D341Med (cell line): ENCODE measurements at places on chromosomes 1 and 21.
A peak's percentile ranks its signal among the peaks of the same experiment; 100 is the strongest.

- DNase-seq: no peak
These were observed 43.2 kb downstream of the LRRC71 start for GRCh38 chr1:156963621-156964020.

DNA sequence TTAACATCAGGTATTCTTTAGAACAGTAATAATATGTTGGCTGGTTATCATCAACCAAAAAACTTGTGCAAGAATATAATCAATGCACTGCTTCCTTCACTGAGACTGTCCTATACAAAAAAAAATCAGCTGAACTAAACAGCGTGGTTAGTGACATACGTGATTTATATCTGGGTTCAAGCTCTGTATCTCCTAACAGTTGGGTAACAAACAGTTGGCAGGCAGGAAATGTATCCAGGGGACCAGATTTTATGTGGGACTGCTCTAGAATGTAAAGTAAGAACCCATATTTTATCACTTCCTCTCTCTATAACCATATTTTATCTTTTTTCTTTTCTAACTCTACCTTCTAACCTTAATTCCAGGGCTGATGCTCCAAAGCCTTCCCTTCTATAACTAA is 8.0 kb downstream of the ACBD6 start:
- DNase-seq: no peak

DNA sequence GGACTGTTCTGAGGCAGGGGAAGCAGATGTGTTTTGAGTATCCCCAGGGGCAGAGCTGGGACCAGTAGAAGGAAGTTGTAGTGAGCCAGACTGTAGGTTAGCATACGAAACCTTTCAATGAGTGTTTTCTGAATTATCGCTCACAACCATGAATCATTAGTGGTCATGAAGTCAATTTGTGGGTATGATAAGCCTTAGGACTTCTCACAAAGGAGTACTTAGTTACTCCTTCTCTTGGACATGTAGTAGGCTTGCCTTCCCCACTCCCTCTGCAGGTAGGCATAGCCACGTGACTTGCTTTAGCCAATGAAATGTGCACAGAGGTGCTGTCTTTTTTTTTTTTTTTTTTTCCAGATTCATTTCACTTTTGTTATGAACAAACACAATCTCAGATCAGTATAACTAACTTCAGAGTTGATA is 23.9 kb upstream of the FAAH start:
- no peak for DNase-seq

- DNase-seq: no peak
These were observed 6.0 kb upstream of the TNFRSF25 start for GRCh38 chr1:6471970-6472368.

DNA sequence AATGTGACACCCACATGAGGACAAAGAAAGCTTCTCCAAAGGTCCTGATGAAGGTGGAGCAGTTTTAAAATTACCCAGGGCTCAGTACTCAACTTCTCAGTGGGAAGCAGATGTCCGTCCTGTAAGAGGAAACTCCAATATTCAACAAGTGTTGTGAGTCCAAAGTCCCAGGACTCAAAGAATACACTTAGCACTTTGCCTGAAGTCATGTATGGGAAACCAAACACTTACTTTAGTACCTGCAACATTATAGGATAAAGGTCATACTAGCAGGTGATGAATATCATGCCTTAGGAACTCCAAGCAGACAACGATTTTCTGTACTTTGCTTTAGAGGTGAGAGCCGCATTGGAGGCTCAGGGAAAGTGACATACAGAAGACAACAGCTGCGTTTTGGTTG is 37.2 kb upstream of the ST6GALNAC3 start:
- no peak for DNase-seq

GRCh38 chr1:228391411-228392020 is 15.1 kb downstream of the TRIM11 start:
- DNase-seq: no peak

GRCh38 chr1:98133131-98133530 is 212.3 kb upstream of the DPYD start:
- DNase-seq: no peak

GRCh38 chr1:206555473-206555935 is 48.2 kb downstream of the RASSF5 start:
- DNase-seq: no peak

GRCh38 chr1:47689894-47690293 is 252.1 kb downstream of the FOXD2 start:
- no peak for DNase-seq

DNA sequence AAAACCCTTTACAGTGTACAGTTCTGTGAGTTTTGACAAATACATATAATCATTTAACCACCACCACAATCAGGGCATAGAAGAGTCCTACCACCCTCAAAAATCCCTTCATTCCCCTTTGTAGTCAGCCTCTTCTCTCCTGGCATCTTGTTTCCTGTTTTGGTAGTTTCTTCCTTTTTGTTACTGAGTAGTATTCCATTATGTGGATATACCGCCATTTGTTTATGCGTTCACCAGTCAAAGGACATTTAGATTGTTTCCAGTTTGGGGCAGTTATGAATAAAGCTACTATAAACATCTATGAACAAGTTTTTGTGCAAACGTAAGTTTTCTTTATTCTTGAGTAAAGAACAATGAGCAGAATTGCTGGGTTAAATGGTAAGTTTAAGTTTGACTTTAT is 49.6 kb downstream of the RNF220 start:
- no peak for DNase-seq

DNA sequence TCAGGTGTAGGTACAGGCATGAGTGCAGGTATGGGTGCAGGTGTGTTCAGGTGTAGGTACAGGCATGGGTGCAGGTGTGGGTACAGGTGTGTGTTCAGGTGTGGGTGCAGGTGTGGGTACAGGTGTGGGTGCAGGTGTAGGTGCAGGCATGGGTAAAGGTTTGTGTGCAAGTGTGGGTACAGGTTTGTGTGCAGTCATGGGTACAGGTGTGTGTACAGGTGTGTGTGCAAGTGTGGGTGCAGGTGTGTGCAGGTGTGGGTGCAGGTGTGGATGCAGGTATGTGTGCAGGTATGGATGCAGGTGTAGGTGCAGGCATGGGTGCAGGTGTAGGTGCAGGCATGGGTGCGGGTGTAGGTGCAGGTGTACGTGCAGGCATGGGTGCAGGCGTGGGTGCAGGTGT is 79.4 kb upstream of the ACTL8 start:
- DNase-seq: no peak

GRCh38 chr1:77348549-77348948 is 66.7 kb downstream of the AK5 start:
- no peak for DNase-seq

DNA sequence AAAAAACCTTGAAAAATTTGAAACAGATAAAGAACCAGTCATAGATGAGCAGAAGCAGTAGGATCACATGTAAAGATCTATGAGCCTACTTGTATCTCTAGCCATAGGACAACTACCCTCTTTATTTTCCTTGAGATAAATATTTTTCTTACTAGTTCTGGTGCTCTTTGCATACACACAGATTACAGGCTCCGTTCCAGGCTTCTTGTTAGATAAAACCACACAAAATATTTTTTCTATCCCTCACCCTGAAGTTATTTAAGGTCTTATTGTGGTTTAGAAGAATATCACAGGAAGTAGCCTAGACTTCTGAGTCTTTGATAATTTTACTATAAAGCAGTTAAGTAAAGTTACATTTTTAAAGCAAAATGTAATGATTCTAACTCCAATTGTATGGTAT is 512.2 kb downstream of the NEGR1 start:
- no peak for DNase-seq

DNA sequence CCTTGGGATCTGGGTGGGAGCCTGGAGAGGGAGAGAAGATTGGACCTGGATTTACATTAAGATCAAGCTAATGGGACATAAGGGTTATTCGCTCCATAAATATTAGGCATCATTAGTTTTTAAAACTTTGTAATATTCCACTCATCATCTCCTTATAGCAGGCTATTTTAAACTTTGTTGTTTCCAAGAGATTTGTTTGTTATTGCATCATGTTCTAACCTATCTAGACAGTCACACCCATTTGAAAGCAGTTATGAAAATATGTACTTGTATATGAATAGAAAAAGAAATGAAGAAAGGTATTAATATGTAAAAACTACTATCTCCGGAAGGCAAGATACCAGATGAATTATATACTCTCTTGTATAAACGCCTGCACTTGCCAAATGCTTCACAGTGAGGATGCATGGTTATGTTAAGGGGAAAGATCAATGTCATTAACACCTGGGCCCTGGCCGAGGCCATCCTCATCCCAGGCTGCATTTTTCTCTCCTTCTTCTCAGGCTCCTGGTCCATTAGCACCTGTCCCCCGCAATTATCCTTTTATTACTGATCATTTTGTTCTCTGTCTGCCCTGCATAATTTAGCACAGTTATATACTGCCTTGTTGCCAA is 468.2 kb downstream of the MATN1 start:
- DNase-seq: no peak

GRCh38 chr1:19411612-19412011 is 73.7 kb downstream of the CAPZB start:
- DNase-seq: no peak

- no peak for DNase-seq
These were observed 698.6 kb downstream of the LTN1 start for GRCh38 chr21:28294051-28294450.

DNA sequence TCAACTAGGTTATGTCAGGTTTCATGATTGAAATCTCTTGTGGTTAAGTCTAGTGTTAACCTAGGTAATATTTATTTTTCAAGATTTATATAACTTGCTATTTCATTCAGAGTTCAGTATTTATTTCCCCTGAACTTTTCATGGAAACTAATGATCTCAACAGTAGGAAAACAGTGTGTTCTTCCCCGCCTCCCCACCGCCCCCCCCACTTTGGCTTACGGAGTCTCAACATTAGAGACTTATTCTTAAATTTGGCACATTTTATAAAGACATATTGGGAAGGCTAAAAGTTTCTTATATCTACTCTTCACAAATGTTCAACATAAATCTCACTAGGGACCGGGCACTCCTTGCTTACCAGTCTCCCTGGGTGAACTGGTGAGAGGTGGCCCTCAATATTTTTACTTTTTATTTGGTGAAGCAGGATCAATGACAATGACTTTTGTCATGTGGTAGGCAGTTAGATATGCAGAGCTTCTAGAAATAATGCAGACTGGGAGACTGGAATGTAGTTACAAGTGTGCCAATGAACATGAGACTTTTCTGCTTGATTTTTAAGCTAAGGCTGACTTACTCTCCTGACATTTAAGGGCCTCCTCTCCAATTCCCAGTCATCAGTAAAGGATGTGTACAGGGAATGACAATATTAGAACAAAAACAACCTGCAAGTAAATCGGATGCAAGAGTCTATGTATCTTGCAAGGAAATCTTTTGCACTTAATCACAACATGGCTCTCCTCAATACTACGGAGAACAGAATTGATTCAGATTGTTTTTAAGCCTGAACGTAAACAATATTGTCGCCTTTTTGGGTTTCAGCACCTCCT is 1.7 kb upstream of the MAN1A2 start:
- DNase-seq: no peak

DNA sequence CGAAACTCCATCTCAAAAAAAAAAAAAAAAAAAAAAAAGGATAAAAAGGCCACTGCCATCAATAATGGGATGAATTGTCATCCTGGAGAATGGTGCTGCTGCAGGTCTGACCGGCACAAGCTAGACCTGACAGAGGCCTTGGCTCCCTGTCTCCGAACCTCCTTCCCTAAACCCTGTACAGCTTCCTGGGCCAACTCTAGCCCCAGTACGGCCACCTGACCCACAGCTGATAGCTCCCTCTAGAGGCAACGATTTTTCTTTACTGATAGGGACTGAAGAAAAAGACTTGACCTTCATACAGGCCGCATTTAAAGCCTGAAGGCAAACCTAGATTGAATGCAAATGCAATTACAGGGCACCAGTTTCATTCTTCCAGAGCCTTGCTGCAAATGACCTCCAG is 30.7 kb downstream of the NOL9 start:
- peak; percentile 57 for DNase-seq

DNA sequence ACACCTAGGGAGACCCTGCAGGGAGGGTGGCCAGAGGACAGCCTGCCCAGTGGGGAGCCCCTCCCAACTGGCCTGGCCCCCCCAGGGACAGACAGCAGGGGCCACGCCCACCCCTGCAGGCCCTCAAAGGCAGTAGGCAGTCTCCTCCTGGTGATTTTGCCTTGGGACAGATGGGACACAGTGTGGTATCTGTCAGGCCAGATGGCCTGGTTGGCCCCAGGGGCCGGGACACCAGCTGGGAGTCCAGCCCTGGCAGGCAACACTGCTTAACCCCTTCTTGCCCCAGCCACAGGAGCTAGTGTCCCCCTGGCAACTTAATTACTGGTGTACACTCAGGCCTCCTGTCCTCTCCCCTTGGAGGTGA is 17.8 kb downstream of the IFFO2 start:
- DNase-seq: peak; percentile 66

GRCh38 chr1:31505911-31506497 is 70.3 kb upstream of the TINAGL1 start:
- DNase-seq: no peak

DNA sequence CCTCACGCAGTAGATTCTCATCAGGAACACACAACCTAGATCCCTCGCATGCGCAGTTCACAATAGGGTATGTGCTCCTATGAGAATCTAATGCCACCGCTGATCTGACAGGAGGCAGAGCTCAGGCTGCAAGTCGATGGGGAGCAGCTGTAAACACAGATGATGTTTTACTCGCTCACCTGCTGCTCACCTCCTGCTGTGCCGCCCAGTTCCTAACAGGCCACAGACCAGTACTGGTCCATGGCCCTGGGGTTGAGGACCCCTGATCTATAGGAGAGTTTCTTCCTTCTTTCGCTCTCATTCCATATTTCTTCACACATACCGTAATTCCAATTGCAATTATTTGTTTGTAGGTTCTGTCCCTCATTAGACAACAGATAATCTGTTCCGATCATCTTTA is 103.4 kb downstream of the CLEC20A start:
- DNase-seq: no peak

GRCh38 chr1:222233444-222234158 is 314.3 kb downstream of the HHIPL2 start:
- no peak for DNase-seq

DNA sequence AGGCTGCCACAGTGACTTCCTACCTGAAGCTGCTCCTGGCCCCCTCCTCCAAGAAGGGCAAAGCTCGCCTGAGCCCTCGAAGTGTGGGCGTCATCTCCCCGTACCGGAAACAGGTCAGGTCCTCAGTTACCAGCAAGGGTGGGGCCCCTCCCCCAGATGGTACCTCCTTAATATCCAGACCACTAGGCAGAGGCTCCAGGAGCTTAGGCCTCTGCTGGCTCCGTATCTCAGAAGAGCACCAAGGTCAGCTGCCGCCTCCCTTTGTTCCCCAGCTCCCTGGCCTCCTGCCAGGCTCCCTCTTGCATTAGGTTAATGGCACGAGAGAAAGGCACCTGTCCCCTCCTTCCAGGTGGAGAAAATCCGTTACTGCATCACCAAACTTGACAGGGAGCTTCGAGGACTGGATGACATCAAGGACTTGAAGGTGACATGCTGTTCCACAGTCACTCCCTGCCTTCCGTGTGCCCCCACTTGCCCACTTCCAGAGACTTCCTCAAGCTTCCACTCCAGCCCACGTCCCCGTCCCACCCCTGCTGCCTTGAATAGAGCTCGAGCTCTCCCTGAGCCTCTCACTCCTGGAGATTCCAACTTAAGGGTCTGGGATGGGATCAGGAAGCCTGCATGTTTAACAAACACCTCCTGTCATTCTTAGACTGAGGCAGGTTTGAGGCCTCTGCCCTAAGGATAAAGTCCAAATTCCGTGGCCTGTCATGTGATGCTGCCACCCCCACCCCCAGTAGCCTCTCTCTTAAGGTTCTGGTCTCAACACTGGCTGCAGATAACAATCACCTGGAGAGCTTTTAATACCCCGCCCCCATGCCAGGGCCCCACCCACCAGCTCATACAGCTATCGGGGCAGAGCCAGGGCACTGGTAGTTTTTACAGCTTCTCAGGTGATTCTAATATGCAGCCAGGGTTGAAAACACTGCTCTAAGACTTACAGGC is 8.3 kb downstream of the RHOC start:
- DNase-seq: no peak
